ENCODE measurements at places on chromosomes 12 and 14.
A peak's percentile ranks its signal among the peaks of the same experiment; 100 is the strongest.

GRCh38 chr12:103978384-103978982 lies 12.8 kb downstream of the TDG start:
- DNase-seq: no peak

DNA sequence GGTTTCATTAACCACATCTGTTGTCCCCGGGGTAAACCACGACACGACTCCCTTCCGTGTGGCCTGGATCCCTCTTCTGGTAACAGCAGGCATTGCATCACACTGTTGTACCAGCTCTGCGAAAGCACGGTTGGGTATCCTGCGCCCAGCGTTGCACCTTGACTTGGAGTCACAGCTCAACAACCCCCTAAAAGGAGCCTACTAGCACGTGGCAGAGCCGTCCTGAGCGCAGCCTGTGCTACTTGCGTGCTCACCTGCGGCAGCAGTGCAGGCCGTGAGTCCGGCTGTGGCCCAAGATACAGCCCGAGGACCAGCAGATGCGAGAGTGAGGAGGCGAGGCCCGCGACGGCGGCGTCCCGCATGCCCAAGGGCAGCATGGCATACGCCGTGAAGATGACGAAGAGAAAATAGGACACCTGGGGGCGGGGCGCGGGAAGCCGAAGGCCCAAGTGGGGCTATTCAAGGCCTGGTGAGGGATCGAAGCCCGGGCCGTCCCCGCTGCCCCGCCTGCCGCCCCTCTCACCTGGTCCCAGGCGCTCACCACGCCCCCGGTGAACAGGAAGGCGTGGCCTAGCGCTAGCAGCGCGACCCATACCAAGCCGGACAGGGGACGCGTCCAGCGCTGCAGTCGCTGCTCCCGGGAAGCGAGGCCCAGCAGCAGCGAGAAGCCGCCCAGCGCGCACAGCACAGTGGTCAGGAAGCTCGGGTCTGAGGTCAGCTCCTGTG lies 2.4 kb downstream of the ADCY4 start:
- DNase-seq: peak; percentile 86

GRCh38 chr12:29582146-29582545 lies 84.7 kb upstream of the OVCH1 start:
- DNase-seq: no peak

GRCh38 chr14:103247169-103247606 lies 86.8 kb upstream of the EIF5 start:
- DNase-seq: no peak

- no peak for DNase-seq
Observed at GRCh38 chr12:29503283-29503682, 5.8 kb upstream of the OVCH1 start.

- no peak for DNase-seq
Observed at GRCh38 chr12:26748412-26748740, 84.6 kb downstream of the ITPR2 start.

DNA sequence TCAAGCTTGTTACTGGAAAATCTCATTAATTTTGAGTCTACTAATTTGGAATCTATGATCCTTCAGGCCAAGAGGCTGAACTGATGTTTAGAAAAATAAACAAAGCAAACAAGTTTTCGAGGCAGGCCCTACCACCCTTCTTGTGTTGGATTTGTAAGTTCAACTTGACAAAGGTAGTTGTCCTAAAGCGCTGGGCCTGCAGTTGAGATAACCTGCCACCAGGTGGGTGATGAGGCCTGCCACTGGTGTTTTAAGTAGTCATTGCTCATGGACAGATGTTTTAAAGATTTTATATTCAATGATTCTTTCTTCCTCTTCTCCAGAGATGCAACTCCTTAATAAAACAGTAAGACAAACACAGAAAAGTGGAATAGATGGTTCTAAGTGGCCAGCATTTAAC lies 19.4 kb downstream of the ACVRL1 start:
- peak; percentile 72 for DNase-seq

GRCh38 chr12:106139422-106140171 lies 843 bp upstream of the NUAK1 start:
- DNase-seq: peak; percentile 57

DNA sequence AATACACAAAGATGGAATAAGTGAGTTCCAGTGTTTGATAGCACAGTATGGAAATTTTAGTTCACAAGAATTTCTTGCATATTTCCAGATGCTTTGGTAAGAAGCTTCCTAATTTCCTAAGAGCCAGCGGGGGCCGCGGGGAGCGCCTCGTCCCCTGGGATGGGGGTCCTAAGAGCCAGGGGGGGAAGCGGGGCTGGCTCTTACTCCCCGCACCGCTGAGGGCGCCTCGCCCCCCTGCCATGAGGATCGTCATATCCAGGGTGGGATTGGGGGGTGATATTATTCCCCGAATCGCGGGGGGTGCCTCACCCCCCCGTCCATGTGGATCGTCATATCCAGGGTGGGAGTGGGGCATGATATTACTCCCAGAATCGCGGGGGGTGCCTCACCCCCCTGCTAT lies 100.5 kb upstream of the GNG2 start:
- DNase-seq: no peak

DNA sequence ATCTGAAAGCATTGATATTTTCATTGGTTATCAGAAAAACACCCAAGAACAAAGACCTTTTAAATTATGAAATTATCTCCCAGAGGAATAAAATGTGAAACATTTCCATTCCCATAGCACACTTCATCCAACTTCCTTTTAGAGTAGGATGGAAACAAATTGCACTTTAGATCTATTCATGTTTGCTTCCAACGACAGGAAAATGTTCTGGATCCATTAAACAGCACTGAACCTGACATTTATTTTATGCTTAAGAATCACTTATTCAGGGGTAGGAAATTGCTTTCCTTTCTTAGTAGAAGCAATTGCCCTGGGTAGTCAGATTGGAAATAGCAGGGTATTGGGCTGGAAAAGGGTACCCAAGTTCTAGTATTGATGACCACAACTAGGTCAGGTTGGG lies 28.8 kb upstream of the PTGDR start:
- DNase-seq: no peak

DNA sequence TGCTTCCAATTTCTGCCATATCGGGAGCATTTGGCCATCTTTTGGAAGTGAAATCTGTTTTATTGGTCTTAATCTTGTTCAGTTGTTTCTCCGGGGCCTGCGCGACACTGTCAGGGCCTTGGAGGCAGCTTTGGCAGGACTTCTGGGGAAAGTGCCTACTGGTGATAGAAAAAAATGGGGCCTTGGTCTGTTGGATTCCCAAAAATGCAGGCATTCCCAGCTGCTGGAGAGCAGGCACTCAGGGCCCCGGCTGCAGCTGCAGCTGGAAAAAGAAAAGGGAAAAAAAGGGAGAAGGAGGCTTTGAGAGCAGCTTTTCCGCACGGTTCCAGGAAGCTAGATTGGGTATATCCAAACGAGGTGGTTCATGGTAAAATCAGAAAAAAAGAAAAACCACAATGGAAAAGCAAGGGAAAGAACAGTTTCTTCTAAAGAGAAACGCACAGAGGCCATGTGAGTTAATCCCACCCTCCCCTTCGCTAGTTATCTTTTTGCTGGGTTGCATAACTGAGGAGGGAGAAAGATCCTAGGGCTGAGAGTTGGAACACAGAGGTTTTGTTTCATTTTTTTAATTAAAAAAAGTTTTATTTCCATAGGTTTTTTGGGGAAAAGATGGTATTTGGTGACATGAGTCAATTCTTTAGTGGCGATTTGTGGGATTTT lies 134.7 kb upstream of the RFLNA start:
- DNase-seq: no peak

DNA sequence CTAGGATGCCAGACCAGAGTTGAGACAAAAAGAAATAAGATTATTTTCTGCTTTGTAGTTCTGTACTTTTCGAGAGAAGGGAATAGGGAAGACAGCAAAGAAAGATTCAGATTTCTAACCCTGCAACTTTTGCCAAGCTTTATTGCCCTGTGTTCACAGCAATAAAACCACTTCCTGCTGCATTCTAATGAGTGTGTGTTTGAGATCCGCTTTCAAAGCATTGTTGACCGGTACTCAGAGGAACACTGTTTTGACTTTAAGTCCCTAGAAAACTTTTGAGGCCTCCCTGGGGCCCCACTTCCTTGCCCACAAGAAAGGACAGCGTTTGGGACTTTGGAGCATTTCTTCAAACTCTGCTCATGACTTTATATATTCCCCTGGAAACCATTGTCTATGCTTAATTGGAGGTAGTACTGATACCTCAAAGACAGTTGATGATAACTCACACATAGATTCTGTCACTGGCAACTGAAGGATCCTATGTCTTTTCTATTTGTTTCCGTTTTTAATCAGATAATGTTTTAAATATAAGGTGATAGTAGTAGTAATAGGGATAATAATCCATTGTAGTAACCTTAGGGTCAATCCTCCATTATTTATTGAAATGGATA lies 1.3 kb downstream of the RNASE6 start:
- no peak for DNase-seq

GRCh38 chr14:67636361-67636919 lies 16.7 kb downstream of the ARG2 start:
- no peak for DNase-seq

- DNase-seq: peak; percentile 19
Observed at GRCh38 chr14:61403411-61403810, 82.0 kb downstream of the PRKCH start.

- peak; percentile 88 for DNase-seq
Observed at GRCh38 chr14:102235275-102235897, 69.6 kb downstream of the MOK start.

DNA sequence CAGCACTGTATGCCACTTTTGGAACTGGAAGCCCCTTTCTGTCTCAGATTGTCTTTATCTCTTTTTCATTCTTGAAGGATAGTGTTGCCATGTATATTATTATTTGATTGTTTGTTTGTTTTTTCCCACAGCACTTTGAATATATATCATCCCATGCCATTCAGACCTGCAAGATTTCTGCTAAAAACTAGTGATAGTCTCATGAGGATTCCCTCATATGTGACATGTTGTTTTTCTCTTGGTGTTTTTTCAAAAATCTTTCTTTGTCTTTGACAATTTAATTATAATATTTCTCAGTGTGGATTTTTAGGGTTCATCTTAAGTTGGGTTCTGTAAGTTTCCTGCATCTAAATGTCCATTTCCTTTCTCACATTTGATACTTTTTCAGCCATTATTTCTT lies 36.8 kb upstream of the SCAF11 start:
- no peak for DNase-seq

DNA sequence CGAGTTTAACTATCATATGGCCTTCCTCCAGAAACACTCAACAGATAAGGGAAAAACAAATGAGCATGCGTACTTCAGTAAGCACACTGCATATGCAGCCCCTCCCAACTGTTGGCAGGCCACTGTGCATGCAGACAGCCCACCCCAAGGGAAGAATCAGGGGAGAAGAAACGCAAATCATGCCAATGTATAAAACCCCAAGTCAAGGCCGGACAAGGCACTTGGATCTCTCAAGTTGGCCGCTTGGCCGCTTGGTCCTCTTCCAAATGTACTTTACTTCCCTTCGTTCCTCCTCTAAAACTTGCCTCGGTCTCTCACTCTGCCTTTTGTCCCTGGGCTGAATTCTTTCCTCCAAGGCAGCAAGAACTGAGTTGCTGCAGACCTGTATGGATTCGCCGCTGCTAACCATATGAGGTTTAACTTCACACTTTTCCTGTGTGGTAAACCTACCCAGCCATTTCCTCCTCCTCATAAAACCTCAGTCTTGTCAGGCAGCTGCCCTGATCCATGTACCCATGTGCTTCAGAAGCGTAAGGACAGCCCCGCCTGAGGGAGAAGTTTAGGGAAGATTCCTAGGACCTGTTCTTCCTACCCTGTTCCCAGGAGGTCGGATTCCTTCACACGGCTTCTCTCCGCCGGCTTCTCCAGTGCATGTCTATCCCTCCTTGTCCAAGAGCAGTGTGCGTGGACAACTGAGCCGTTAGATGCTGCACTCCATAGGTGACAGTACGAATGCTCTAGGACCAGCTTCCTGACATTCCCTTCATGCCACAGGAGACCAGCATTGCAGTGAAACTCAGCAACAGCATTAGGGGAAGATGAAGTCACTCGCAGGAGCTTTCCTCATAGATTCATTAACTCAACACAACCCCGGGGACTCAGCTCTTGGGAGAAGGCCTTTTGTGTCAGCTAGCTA lies 188.0 kb downstream of the MON2 start:
- no peak for DNase-seq

- DNase-seq: no peak
Observed at GRCh38 chr12:109720152-109720856, 6.7 kb downstream of the FAM222A start.

GRCh38 chr14:102194856-102195255 lies 55.2 kb downstream of the WDR20 start:
- no peak for DNase-seq

DNA sequence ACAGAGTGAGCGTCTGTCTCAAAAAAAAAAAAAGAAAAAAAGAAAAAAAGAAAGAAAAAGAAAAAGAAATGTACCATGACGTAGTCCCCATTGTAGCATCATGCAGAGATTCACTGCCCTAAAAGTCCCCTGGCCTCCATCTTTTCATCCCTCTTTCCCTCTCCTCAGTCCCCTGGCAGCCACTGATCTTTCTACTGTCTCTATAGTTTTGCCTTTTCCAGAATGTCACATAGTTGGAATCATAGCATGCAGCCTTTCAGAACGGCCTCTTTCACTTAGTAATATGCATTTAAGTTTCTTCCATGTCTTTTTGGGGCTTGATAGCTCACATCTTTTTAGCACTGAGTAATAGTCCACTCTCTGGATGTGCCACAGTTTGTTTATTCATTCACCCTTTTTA lies 60.5 kb upstream of the NCOR2 start:
- DNase-seq: no peak

DNA sequence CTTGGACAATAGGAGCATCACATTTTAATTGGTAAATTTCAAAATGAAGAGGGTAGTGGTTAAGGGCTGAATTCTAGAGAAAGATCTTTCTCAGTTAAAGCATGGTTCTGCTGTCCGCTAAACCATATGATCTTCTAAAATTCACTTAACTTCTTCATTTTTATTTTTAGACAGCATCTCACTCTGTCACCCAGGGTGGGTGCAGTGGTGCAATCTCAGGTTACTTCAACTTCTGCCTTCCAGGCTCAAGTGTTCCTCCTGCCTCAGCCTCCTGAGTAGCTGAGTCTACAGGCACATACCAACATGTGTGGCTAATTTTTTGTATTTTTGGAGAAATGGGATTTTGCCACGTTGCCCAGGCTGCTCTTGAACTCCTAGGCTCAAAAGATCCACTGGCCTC lies 226.7 kb upstream of the ABCD2 start:
- no peak for DNase-seq

- DNase-seq: no peak
Observed at GRCh38 chr12:24551163-24551786, 397.6 kb downstream of the BCAT1 start.

DNA sequence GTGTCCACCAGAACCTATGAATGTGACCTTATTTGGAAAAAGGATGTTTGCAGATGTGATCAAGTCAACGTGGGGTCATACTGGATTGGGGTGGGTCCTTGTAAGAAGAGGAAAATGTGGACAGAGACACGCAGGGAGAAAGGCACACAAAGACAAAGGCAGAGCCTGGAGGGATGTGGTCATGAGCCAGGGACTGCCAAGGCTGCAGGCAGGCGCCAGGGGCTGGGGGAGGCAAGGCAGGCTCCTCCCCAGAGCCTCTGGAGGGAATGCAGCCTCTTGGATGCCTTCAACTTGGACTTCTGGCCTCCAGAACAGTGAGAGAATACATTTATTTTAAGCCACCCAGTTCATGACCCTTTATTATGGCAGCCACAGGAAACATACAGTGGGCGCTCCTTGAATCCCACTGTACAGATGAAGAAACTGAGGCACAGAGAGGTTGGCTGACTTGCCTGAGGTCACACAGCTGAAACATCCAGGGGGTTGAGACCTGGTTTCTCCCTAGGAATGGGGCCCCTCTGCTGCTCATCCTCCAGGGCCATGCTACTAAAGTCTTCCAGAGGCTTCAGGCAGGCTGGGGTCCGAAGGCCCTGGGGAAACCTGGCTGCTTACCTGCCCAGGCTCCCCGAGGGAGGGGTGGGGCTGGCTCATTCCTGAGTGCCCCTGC lies 99.7 kb downstream of the RFLNA start:
- no peak for DNase-seq
